CD4-positive, alpha-beta T cell treated with Interferon alpha-2 for 1 hour (primary cell): ENCODE measurements at places on chromosomes 3 and 15.

DNA sequence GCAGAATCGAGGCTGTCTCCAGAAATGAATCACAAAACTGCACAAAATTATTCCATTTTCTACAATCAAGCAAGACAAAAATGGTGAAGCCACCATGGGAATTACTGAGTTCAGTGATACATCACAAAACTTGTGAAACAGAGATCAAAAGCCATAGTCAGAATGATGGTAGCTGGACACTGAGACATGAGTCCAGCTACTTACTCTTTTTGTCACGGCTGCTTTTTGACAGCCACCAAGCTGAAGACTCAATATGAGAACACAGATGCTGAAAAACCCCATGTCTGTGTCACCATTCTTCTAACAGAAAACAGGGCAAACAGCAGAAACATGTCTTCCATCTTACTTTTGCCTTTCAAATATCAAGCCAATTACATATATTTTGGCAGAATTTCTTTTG lies 237.6 kb downstream of the LPP start:
- no peak for DNase-seq

DNA sequence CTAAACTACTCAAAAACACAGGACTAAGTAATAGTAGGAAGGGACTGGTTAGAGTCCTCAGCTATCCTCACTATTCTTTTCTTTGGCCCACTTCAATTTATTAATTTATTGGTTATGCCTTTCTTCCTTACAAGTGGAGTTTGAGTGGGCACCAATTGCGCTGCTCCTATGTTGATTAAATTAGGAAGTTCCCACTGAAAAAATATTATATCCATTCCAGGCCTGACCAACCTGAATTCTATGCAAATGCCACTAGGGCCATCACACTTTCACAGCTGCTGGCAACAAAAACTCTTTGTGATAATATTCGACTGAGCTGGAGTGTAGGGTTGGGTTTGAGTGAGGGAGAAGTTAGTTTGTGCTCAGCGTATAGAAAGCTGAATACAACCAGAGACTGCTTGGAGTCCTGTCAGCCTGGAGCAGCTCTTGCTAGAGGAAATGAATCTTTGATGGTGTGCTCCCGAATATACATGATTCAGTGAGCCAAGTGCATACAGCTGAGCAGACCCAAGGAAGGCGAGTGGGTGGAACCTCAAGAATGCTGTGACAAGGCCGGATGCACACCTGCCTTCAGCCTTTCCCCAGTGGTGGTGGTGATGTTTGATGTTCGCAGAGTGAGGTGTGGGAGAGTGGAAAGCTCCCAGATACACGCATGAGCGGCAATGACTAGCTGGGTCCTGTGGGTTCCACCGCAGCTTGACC lies 1.5 kb downstream of the ARHGEF3 start:
- peak; percentile 69 for DNase-seq

DNA sequence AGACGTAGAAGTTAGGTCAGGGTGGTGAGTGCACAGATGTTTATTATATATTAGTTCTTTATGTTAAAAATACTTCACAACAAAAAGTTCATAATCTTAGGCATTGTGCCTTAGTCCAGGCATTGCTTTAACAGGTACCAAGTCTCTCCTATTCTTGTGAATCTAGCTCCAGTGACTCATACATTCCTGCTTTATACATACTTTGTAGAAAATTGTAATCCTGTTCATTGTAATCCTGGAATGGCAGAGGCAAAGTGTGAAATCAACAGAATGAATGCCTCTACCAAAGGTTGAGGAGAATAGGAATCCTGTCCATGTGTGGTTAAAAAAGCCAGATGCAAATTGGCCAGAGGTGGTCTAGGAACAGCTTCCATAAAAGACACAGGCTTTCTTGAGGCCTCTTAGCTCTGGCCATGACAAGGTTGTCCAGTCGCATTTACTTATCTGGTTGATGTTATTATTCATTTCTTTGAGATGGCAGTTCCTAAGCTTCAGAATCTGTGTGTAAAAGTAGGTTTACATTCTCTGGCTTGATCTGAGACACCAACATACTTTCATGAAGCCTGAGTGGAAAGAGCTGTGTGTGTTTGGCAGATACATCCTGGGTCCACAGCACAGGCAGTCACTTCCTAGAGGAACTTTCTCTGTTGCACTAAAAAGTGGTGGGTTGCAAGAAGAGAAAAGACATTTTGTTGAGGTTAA lies 109.0 kb downstream of the CDIN1 start:
- DNase-seq, result no peak

- DNase-seq, result peak; percentile 52
These were observed 762 bp downstream of the NCK1 start for GRCh38 chr3:136862617-136863322.

DNA sequence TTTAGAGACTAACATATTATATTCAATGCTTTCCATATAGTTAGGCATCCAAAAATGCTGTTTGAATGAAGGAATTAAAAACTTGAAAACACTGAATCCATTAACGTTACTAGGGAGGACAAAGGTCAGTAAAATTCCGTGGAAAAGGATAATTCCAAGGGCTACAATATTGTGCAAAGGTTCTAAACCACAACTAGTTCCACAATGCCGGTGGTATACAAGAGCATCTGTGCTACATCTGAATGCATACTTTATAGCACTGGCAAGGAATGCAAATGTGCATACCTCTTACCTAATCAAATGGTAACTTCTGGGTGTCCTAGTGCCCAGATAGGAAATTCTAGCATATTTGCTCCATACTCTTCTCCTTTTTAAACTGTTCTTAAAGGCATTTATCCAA lies 2.2 kb downstream of the ICE2 start:
- DNase-seq, result no peak

GRCh38 chr3:62493109-62493801 lies 119.9 kb upstream of the FEZF2 start:
- no peak for DNase-seq
